Substantia nigra (tissue), 51 donors: ENCODE measurements at places on chromosomes 2 and 18.

GRCh38 chr2:239459056-239459455 lies 58.2 kb upstream of the HDAC4 start:
- DNase-seq, result no peak

GRCh38 chr18:7452331-7452730 lies 114.8 kb upstream of the PTPRM start:
- no peak for DNase-seq

- no peak for DNase-seq
Measured at GRCh38 chr2:239278941-239279365, 121.9 kb downstream of the HDAC4 start.

- DNase-seq, result no peak
Measured at GRCh38 chr2:230326453-230327417, at the start of gene SP140L. Gene SP140L, plus strand, starts transcription at chr2:230327193. Its CDS starts 77 bp downstream, at chr2:230327270.

GRCh38 chr2:109409321-109410038 lies 204.3 kb downstream of the SEPTIN10 start:
- DNase-seq, result no peak

GRCh38 chr2:119301413-119301812 lies 65.2 kb downstream of the C2orf76 start:
- no peak for DNase-seq

- no peak for DNase-seq
Measured at GRCh38 chr2:223751012-223751411, 86.4 kb downstream of the AP1S3 start.

GRCh38 chr2:161570424-161571050 lies 53.7 kb upstream of the SLC4A10 start:
- no peak for DNase-seq

GRCh38 chr2:239887604-239888003 lies 137.5 kb downstream of the NDUFA10 start:
- no peak for DNase-seq

- DNase-seq, result no peak
Measured at GRCh38 chr2:216016581-216016980, 3.2 kb upstream of the MREG start.

DNA sequence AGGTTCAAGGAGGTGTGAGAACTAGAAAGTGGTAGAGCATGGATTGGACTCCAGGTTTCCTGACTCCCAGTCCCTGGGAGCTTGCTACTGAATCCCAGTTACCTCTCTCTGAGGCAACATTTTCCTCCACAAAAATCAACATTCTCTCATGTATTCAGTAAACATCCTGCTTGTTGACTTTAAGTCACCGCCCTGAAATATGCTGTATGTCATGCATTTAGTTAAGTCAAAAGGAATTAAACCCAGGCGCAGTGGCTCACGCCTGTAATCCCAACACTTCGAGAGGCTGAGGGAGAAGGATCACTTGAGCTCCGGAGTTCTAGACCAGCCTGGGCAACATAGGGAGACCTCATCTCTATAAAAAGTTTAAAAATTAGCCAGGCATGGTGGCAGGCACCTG lies 3.8 kb downstream of the MATN3 start:
- DNase-seq, result no peak

- no peak for DNase-seq
Measured at GRCh38 chr2:47239119-47239969, 84.2 kb upstream of the STPG4 start.

DNA sequence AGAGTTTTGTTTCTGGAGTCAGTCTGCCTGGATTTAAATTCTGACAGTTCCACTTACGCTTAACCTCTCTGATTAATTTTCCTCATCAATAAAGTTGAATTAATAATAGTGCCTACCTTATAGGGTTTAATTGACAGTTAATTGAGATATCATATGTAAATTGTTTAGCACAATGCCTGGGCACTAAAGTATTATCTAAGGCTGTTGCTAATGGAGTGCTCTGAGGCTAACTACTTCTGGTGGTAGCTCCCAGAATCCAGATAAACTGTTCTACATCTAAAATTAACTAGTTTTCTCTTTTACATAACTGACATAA lies 185.6 kb upstream of the STON1 start:
- DNase-seq, result no peak

GRCh38 chr18:49612515-49613033 lies 50.7 kb downstream of the LIPG start:
- no peak for DNase-seq

DNA sequence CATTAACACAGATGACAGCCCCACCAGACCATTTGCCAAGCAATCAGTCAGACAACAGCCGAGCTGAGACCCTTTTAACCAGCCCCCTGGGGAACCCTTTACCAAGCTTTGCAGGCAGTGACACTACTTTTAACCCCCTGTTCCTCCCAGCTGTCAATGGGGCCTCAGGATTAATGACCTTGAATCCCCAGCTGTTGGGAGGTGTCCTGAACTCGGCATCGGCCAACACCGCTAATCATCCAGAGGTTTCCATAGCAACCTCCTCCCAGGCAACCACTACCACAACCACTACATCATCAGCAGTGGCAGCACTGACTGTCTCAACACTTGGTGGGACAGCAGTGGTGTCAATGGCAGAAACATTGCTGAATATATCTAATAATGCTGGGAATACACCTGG lies 160.9 kb upstream of the EPC2 start:
- DNase-seq, result no peak

DNA sequence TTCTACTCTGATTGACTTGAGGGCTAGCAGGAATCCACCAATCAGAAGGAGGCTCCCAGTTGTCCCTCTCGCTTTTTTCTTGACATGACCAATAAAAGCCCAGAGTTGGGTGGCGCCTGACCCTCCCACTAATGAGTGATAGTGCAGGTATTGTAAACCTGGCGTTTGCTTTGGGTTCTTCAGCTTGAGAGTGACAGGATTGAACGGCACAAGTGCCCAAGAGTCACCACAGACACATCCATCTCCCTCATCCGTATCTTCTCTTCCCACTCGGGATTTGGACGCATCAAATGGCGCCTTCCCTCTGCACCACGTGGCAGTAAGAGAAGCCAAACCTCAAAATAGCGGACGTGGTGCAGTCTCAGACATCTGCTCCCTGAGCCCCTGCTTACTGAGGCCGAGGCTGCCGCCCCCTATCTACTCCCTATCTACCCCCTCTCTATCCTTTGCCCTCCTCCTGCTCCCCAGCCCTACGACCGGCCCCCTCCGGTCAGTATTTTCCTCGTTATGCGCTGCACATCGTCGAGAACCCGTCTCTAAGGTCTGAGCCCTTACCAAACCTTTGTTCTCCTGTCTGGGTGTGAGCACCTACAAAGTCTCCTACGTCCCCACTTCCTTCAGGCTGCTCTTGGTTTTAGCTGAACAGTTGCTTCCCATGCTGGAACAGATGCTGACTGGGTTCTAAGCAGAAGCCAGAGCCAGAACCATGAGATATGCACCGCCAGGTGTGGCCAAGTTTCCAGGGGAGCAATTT lies 881 bp upstream of the FAM161A start:
- DNase-seq, result peak; percentile 74

DNA sequence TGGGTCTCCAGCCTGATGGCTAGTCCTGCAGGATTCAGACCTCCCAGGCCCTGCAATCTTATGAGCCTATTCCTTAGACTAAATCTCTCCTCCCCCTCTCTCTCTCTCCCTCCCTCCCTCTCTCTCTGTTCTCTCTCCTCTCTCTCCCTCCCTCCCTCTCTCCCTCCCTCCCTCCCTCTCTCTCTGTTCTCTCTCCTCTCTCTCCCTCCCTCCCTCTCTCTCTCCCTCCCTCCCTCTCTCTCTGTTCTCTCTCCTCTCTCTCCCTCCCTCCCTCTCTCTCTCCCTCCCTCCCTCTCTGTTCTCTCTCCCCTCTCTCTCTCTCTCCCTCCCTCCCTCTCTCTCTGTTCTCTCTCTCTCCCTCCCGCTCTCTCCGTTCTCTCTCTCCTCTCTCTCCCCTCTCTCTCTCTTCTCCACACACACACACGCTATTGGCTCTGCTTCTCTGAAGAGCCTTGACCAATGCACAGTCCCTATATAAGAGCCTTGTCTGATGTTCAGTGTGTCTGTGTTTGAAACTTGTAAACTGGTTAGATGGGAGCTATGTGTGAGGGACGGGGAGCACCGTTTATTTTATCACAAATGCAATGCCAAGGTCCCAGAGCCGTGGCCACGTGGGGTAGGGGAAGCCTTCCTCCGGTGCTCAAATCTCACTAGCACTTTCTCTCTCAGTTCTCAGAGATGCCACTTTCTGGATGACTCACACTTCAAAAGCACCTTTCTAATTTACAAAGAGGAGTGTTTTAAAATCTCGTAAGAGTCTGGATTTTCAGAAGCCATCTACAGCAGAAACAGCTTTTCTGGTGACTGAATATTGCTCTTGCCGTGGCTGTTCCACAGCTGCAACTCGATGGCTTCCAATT lies 9.4 kb upstream of the PRLH start:
- DNase-seq, result no peak

DNA sequence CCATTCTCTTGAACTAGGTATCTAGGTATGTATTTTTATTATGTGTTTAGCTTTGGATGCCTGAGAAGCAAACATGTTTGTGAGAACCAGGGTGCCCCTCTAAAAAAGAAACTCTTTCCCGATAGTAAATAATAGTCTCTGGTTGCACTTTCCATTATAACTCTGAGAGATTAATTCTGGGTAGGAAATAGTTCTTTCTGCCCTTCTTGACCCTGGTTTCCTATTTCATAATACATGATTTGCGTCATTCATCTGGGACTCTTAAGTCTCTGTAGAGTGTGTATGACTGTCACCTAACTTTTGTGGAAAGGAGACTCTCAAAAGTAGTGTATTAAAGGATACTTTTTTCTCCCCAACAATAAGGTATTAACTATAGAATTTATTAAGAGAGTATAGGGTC lies 31.5 kb downstream of the ACSL3 start:
- DNase-seq, result no peak

DNA sequence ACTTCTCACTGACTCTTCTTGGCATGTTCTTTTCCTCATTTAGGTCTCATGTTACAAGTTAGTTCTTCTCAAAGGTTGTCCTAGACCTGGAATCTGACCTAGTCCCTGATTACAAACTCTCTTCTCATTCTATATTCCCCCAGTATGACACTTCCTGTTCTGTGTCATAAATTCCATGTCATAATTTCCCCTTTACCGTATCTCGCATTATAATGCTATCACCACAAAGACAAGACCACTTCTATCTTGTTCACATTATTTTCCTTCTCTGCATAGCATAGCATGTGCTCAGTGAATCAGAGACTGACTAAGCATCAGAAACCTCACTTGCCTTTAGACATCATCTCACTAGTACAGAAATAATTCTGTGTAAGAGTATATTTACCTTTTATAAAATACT lies 63.6 kb upstream of the CAVIN2 start:
- no peak for DNase-seq

DNA sequence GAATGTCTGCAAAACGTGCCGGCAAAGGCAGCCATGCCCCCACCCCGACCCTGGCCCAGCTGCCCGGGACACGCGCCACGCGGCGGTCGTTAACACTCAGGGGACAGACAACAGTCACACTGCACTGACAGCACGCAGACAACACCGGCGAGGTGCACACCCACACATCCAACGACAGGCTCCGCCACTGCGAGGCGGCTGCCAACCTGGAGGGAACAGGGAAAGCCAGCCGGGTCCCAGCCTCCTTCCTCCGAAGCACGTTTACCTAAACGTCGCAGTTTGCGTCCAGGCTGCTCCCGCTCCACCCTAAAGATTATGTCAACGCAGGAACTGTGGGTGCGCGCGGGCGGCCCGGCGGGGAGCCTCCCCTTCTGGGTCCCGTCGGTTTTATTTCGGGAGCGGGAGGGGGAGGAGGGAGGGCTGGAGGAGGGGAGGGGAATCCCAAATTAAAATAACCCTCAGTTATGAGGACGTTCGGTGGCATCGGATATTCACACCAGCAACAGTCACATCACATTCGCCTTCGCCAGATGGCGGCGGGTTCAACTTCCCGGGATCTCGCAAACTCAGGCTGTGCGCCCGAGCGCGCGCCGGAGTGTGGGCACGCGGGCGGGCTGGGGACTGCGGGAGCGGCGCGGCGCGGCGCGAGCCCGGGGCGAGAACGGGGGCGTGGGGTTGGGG lies 644 bp downstream of the PTGR3 start:
- DNase-seq, result no peak

GRCh38 chr18:61582202-61582710 lies 249.0 kb downstream of the CDH20 start:
- no peak for DNase-seq

- DNase-seq, result no peak
Measured at GRCh38 chr2:237597196-237598145, 6.9 kb upstream of the RAB17 start.

DNA sequence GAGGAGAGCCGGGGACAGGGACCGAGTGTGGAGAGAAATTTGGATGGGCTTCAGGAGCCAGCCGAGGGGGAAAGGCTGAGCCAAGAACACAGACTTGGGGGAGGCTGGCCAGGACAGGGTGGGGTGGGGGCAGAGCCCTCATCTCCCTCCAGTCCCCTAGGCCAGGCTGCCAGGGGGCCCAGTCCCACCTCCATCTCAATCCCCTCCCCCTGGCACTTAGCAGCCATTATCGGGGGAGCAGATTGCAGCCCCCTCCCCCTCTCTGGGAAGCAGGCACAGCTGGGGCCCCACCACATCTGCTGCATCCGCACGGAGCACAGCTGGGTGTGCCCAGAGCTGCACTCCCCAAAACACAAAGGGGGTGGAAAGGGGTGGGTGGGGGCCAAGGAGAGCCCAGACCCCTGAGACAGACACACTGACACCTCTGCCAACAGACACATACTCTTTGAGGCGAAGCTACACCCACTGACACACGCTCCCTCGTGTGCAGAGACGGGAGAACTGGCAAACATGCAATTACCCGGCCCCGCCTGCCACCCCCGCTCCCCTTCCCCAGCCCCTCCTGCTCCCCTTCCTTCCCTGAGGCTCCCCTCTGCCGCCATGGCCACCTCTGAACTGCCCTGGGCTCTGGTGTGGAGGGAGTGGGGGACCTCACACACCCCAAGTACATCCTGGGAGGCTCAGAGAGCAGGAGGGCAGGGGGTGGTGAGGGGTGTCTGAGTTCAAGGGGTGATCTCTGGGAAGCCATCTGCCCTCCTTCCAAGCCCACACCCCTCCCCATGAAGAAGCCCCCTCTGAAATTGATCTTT lies 5.1 kb upstream of the ASIC4 start:
- DNase-seq, result no peak

GRCh38 chr2:28613186-28613585 lies 117.3 kb downstream of the PLB1 start:
- DNase-seq, result no peak

- DNase-seq, result no peak
Measured at GRCh38 chr18:9410515-9410914, 64.8 kb upstream of the RALBP1 start.

GRCh38 chr2:119541476-119541875 lies 2.8 kb upstream of the CFAP221 start:
- no peak for DNase-seq

DNA sequence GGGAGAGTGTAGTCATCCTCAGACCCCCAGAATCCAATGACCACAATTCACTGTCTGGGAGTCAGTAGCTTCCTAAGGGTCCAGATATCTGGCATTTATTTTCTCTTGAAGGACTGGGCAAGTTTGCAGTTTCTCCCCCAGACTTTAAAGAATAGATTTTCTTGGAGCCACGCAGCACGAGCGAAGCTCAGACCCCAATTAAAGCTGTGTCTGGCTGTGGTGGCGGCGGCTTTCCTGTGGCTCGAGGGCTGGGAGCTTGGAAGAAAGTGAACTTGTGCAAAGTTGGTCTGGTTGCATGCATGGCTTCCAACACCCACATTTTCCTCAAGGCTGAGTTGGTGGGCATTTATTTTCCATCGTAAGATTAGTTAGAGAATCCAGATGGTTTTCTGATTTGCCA lies 105.0 kb downstream of the ACKR3 start:
- DNase-seq, result no peak
